ENCODE measurements at places on chromosomes 3 and 15. TPM values are rescaled to one million over a fixed set of nuclear protein-coding genes. Genes with fewer than 3 reads are reported as not detected.

GRCh38 chr3:142120707-142121106, 28.6 kb downstream of the TFDP2 start:
- DNase-seq = no peak

- DNase-seq = no peak
Measured at GRCh38 chr3:141812586-141812985, 49.4 kb downstream of the GRK7 start.

- no peak for DNase-seq
Measured at GRCh38 chr3:38119821-38120692, 16.9 kb downstream of the ACAA1 start.

DNA sequence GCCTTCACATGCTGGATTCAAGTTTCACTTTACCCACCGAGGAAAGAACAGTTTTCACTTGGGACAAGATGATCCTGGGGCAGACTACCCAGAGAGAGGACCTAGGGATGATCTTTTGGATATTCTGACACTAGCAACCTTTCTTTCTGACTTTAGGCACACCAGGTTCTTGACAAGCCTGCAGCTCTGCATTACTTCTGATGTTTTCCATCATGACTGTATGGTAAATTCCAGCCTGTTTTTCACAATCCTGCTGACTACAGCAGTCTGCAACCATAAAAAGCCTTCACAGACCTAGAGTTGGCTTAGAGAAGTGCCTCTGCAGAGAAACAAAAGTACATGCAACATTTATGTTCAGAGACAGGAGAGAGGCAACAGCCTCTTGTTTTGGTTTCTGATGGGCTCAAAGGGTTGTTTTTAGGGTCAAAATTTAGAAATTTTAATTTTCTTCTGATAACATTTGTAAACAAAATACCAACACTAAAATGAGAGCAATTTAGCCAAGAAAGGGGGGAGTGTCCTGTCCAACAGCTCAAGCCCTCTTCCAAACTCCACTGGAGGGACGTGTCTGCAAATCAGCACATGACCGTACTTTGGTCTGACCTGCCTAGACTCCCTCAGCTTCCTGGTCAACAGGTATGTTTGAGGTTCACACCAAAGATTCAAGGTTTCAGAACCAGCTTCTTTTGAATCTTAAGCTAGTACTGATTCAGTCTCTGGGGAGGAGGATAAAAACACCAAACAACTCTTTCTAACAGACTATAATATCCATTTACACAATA, 799 bp downstream of the ABI3BP start:
- no peak for DNase-seq

DNA sequence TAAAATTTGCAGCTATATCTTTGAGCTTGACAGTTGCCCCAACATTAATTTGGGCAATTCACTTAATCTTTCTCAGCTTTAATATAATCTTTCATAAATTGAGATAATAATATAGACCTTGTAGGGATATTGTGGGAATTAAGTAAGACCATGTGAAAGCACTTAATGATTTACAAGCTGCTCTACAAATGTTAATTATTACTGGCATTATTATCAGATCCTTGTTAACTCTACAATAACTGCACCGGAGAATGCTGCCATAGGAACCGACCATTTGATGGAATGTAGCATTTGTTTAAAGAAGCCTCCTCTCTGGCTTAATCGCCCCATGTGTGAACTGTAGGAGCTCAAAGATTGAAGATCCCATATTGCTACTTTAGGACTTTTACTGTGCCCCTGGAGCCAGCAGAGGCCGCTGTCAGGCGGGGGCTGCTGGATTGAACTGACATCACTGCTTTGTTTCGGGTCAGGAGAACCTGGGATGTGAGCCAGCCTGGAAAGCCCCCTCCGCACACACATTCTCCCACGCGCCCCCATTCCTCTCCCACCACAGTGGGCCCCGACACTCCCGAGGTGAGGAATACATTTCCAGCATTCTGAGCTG, 154.2 kb upstream of the TNIK start:
- peak; percentile 9 for DNase-seq

GRCh38 chr3:182618085-182618732, 175.1 kb upstream of the ATP11B start:
- DNase-seq = peak; percentile 56

DNA sequence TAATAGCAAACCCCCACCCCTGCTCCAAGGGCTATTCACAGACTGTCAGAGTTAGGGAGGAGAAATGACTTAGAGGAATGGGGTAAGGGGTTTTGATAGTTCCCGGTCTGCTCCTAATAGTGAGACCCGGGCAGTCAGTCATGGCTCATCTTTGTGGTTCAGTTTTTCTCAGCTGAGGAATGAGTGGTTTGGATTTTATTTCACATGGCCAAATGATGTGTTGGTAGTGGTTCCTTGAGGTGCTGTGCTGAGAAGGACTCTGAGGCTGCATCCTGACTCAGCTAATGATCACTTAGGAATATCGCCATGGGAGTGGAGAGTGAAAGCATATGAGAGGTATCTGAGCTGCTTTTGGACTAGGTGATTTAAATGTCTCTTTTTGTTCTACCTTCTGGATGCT, 80.2 kb downstream of the LPP start:
- no peak for DNase-seq

DNA sequence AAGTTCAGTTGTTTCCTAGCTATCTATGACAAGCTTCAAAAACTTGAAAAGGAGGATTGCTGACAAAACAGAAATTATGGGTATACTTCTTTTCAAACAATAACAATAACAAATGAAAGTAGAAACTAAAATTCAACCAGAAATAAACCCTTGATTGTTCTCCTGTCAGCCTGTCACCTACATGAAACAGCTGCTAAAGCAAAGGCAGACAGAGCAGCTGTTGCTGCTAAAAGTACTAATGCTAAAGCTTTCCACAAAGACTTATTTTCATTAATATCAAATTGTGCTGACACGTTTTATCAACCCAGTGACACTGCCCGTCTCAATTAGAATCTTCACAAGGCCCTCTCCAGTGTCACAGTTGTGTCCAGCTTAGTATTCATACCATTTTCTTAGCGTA, 533.2 kb upstream of the GBE1 start:
- peak; percentile 66 for DNase-seq

GRCh38 chr15:78431955-78432354, 6.1 kb upstream of the IREB2 start:
- DNase-seq = no peak

DNA sequence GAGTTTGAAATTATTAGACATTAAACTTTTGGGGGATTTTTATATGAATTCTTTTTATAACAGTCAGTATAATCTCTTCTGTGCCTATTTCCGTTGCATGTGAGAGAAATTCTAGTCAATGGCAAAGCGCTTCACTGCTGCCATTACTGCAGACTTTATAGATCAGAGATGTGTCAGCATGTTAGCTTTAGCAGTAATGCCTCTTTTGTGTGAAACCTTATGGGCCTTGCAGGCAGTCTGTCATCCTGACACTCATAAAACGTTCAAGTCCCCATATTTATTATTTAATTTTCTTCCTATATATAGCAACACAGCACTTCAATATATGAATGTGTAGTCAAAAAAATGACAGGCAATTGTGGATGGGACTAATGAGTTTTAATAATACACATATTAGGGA, 191.0 kb downstream of the NLGN1 start:
- no peak for DNase-seq

PCOLCE2 gene
- 12.3 TPM for total RNA-seq

LMAN1L gene
- not detected for total RNA-seq

PTH1R gene
- 6.6 TPM for total RNA-seq

Measured in SJCRH30 (cell line).